ENCODE measurements at places on chromosomes 5 and 9.

DNA sequence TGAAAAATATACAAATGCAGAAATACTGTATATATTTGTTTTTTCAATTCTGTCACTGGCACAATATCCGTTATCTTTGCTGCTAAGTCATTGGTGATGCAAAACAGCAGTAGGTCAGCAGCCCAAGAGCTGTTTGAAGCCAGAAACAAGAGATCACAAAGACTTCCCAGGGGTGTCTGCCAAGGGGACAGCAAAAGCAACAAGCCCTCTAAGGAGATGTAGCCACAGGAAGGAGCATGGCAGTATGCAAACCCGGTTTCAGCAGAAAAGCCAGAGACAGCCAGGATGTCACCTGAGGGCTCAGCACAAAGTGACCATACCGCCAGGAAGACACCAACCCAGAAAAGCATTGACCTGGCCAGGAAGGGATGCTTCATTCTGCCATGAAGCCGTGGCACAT is 241.5 kb downstream of the ARRDC3 start:
- DNase-seq, result no peak

- no peak for DNase-seq
Observed at GRCh38 chr5:33439905-33440481, 772 bp upstream of the TARS1 start.

- DNase-seq, result no peak
Observed at GRCh38 chr9:93364734-93365426, 86.6 kb upstream of the FAM120A start.

DNA sequence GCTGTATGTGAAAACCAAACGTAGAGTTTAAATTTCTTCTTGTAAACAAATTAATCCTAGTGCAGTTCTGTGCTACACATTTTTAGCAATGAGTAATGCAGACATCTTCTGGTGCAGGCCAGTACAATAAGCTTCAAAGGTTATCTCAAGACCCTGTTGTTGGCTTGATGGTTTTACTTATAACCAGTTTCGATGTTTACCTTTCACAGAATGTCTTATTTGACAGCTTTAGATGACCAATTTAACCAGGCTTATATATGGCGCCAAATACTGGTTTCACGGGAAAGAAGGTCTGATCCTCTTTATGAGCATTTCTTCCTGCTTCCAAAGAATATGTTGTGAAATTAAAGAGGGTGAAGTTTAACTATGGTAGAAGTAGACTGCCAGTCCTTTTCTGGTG is 9.9 kb downstream of the ZFAND5 start:
- DNase-seq, result no peak

- no peak for DNase-seq
Observed at GRCh38 chr5:142821733-142822487, 51.7 kb downstream of the ARHGAP26 start.

- DNase-seq, result no peak
Observed at GRCh38 chr5:34511063-34511462, 145.1 kb upstream of the RAI14 start.

- DNase-seq, result no peak
Observed at GRCh38 chr5:140329739-140330481, 16.5 kb downstream of the HBEGF start.

DNA sequence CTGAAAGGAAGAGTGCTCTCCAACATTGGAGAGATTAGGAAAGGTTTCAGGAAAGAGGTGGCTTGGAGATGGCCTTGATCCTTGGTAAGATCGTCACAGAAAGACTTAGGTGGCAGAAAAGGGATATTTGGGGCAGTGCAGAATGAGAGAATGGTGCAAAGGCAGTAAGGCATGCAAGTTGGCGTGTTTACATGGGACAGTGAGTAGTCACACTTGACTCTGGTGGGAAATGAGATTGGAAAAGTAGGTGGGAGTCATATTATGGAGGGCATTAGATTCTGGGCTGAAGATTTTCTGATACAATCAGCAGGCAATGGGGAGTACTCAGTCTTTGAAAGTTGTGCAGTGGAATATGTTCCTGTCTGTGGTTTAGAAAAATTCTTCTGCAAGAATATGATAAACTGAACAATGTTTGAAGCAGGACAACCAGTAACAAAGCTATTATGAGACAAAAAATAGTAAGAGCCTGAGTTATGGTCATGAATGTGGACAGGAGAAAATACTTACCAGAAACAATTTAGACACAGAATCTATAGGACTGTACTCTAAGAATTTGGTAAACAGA is 76.2 kb upstream of the ANKRD55 start:
- DNase-seq, result no peak

GRCh38 chr5:174325431-174325830 is 279.9 kb downstream of the NSG2 start:
- DNase-seq, result no peak

- DNase-seq, result no peak
Observed at GRCh38 chr5:67679184-67679841, 482.7 kb upstream of the CD180 start.

GRCh38 chr5:143094087-143094521 is 309.4 kb downstream of the NR3C1 start:
- DNase-seq, result no peak

DNA sequence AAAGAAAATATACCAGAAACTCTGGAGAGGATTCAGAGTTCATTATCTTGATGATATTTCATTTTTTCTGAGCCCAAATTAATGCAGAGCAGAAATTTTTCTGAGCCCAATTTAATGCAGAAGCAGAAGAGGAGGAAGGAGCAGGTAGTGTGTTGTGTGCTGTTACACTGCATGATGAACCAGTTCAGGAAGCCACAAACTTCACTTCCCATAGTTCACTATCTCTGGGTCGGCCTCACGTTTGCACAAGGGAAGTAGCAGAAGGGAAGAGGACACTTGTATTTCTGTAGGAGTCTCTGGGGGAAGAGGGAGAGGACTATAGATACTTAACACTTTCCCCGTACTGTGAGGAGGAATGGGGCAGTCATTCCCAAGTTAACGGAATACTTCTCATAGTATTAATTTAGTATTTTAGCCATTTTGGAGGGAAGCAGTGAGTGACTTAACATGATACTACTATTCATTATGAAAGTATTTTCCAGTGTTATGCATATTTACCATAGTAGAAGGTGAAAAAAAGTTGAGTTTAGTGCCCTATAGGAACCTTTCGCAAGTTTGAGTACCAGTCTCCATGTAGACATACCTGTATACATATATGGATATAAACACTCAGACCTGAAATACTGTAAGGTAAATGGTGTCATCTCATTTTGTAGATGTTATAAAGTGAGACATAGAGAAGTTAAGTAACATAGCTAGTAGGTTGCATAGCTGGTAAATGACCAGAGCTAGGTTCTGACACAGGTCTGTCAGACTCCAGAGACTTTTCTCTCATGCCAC is 30.0 kb downstream of the XPA start:
- DNase-seq, result no peak

GRCh38 chr5:175798626-175799025 is 72.8 kb upstream of the CPLX2 start:
- DNase-seq, result no peak

DNA sequence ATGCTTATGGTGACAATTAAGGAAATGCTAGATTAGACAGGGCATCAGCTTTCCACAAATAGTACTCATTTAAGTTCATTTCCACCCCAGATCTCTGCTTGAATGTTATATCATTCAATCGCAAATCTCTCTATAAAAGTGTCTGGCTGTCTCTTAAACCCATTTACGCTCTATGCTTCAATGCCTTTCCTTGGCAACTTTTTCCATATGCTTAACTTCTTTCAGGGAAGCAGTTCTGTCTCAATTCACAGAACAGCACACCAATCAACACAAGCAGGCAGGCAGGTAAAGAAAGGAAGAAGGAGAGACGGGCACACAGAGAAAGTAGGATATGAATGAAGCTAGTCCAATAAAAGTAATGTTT is 243.1 kb downstream of the DENND1A start:
- DNase-seq, result no peak

DNA sequence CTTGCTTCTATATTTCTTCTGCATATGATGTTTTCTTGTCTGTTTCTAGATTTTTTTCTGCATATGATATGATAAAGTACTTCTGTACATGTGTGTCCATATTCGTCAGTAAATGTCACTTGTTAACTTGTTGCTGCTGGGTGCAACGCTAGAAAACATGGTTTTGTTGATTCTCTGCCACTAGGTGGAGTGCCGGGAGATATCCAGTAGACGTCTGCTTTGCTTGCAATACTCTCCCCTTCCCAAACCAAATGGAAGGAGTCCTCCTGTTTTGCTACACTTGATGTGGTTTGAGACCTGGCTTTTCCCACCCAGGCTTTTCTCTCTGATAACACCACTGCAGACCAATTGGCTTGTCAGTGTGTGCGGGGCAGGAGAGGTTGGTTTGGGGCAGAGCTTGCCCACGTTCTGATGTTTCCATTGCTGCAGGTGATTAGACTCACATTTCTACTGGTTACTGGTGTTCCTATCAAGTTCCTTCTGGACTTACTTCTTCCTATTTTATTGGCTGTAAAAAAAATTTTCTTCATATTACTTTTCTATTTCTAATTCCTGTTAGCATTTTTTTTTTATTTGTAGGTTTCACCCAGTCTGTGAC is 900.0 kb upstream of the CDH10 start:
- DNase-seq, result no peak

DNA sequence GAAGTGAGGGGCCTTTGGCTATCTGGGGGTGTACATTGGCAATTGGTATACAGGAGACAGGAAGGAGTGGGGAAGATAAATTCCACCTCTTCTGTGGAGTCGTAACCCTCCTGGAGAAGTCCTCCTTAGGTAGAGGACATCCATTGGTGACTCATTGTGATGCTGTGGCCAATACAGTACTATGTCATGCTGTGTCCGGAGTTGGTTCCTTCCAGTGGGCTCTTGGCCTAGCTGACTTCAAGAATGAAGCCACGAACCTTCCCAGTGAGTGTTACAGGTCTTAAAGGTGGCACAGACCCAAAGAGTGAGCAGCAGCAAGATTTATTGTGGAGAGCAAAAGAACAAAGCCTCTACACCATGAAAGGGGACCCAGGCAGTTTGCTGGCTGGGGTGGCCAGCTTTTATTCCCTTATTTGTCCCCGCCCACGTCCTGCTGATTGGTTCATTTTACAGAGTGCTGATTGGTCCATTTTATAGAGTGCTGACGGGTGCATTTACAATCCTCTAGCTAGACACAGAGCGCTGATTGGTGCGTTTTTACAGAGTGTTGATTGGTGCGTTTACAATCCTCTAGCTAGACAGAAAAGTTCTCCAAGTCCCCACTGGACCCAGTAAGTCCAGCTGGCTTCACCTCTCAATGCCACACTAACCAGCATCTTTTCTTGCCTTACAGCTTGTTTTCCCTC is 37.3 kb upstream of the FBP1 start:
- DNase-seq, result no peak

- no peak for DNase-seq
Observed at GRCh38 chr5:130017173-130017572, 112.9 kb downstream of the CHSY3 start.

DNA sequence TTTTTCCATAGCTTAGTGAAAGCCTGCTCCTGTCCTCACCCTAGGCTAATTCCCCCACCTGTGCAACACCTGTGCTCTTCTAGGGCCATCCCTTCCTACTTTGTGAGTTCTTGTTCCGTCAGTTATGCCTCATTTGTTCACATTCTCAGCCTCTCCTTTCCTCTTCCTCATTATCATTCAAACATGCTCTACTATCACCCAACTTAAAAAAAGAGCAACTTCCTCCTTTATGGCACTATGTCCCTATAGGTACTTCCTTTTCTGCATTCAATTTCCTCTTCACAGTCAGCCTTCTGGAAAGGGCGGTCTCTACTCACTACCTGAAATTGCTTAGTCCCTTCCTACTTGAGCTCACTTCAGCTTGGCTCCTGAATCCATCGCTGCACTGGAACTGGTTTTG is 111.8 kb upstream of the LHFPL2 start:
- DNase-seq, result no peak

DNA sequence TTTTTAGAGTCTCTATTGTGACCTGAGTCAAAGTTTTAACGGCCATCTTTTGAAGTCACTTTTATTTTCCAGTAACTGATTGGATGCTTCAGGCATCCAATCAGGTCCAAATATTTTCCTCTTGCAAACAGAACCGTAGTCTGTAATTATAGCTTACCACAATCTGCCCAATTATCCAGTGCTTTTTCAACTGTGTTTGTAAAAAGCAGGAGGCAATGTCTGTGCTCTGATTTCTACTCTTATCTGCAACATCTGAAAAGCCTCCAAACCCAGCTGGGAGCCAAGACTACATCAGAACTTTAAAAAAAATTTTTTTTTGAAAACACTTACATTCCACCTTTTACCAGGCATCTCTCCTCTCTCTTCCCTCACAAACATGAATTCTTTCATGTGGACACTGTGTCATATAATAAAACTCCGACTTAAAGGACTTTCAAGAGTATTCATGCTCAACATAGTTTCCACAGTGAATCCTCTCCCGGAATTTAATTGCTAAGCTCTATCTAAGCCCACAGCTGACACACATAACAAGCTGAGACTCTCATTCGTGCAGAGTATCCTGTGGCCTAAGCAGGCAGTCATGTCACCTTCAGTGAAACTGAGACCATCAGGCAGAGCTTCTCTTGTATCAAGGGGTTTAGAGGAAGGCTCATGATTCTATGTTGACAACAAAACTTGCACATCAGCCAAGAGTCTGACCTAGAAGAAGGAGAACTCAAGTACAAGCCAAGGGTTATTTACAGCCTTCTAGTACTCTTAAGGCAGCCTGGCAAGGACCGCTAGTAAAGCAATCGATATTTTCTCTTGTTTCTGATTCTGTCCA is 272.7 kb downstream of the TLE1 start:
- no peak for DNase-seq

DNA sequence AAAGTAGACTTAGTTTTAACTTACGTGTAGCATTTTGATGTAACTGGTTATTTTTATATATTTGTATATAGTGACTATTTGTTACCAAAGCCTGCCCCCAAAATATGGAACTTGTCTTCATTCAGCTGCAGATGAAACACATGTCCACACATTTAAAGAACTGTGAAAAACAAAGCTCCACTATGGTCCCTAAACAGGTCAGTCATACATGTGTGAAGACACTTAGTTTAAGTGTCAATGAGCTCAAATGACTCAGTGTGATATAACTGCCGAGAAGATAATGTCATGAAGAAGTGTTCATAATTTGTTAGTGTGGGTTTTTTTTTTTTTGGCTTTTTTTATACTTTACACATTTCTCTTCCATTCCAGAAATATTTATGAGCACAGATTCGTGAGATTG is 28.2 kb downstream of the HAVCR1 start:
- no peak for DNase-seq

- no peak for DNase-seq
Observed at GRCh38 chr5:173832386-173832785, 55.8 kb upstream of the CPEB4 start.

DNA sequence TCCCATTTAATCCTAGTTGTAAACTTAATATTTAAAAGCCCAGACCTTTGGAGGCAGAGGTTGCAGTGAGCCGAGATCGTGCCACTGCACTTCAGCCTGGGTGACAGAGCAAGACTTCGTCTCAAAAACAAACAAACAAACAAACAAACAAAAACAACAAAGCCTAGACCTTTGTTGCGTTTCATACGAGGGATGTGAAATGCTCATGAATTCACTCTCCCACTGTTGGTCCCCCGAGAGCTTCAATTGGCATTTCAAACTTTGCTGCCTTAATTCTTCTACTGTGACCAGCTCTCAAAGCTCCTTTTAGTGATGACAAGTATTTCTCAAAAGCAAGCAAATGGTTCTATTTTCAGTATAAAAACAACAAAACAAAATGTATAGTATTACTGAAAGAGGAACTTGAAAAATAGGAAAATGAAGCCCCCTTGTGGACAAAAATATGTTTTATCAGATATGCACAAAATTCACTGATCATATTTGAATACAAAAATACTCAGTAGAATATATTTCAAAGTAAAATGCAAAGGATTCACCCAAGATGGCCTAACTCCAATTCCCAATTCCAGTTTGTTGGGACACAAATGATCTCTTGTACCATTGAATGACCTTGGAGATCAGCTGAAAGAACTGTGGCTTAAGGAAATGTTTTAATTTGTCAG is 140.4 kb downstream of the ESM1 start:
- DNase-seq, result no peak
